Esophagus mucosa (tissue), 1 donor: ENCODE measurements at places on chromosomes 3 and 15.
A peak's percentile ranks its signal among the peaks of the same experiment; 100 is the strongest.

GRCh38 chr3:87101861-87102625 is 111.1 kb upstream of the VGLL3 start:
- no peak for ATAC-seq

DNA sequence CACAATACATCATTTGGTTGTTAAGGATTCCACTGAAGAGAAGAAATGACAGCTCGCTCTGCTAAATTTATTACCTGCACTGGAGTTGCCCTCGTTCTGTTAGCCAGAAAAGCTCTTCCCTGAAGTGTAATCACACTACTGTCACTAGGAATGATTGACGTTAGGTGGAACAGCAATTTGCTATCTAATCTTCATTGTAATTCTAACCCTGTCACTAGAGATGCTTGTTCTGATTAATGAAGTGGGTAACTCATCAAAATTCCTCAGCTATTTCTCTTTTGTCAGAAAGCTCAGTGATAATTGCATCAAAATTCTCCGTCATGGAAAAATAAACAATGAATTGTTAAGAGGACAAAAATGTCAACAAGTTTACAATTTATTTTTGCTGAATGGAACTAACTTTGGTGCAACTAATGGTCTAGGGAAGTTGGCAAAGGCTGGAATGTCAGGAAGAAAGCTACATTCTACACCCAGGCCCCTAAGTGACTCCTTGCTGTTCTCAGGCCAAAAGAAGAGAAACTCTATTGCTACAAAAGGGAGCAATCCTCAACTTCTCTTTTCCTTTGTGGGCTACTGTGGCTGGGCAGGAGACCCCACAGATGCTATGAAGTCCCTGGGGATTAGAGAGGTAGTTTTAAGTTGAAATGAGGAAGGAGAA is 34.1 kb downstream of the CCDC191 start:
- no peak for ATAC-seq

DNA sequence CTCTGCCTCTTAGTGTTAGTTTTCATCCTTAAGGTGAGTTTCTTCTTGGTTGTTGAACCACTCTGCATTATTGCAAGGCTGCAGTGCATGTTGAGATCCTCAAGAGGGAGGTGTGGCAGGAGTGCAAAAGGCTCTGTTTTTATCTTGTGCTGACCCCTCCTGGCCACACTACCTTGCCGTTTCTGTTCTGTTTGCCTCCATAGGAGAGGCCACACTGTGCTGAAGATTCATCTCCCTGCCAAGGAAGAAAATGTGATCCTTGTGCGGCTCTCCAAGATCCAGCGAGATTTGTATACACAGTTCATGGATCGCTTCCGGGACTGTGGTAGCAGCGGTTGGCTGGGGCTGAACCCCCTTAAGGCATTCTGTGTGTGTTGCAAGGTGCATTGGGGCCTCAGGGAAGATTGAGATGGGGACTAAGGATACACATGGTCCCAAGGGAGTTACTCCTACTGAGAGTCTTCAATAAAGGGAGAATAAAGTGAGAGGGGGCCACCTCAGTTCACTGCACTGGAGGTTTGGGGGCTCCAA is 33.0 kb upstream of the TEX264 start:
- ATAC-seq, result peak; percentile 91

GRCh38 chr15:27928386-27928785 is 170.7 kb downstream of the OCA2 start:
- ATAC-seq, result no peak

DNA sequence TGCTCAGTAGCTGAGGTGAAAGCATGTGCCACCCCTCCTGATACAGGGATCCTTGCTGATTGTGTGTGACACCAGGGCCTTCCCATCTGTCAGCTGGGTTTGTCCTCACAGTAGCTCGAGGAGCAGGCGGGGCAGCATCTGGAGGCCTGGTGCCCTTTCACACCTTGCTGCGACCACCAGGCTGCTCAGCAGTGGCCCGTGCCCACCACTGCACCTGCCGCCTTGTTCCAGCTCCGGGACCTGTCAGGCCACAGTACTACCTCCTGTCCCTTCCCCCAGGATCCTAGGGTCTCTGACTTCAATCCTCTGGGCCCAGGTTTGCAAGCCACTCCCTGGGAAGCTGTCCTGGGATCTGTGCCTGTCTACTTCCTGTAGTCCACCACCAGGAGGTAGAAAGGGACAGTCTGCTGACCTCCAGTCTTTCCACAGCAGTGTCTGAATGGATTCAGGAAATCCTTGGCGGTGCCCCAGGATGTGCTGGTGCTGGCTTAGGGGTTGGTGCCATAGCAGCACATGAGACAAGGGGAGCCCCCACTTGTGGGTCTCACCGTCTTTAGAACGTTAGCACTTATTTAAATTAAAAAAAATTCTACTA is 27.5 kb downstream of the APBA2 start:
- ATAC-seq, result no peak

GRCh38 chr3:59286791-59287531 is 237.1 kb upstream of the CFAP20DC start:
- ATAC-seq, result peak; percentile 77

DNA sequence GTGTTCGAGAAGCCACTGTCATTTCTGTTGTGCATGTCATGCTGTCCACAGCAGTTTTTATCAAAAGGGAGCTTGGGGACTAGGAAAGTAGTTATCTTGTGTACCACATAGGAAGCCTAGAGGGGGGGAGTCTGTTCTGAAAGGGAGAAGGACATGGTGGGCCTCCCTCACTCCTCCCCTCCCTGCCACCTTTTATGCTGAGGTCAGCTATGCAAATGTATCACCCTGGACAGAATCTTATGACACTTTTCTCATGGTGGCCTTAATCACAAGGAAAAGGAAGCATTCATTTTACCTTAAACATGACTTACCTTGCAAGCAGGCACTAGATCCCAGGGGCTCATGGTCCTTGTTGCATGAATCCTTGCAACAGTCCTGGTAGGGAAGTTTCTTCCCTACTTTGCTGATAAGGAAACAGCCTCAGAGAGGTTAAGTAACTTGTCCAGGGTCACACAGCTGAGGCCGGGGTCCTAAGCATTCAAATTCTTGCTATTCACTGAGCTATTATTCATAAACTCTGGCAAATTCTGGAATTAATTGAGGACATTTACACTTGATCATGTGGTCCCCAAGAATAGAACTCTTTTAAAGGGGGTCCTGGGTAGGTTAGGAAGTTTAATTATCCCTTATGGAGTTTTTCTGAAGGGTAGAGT is 81.1 kb upstream of the SLC6A1 start:
- ATAC-seq, result no peak

- peak; percentile 16 for ATAC-seq
These were observed 959 bp downstream of the ZNF592 start for GRCh38 chr15:84749111-84749991.

DNA sequence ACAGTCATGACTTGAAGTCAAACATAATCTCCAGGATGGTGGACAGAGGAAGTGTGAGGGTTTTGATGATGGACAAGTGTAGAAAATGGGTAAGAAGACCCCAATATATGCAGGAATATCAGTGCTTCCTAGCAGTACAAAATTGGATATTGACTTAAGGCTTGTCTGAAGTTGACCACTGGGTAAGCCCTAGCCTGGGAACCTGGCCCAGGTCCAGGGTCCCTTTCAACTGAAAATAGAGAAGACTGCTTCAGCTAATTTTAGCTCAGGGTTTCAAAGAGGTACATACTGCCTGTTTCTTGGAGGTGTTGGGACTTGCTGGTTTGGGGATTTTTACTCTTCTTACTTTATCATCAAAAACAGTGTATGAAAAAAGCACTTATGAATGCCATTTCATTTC is 4.7 kb downstream of the NR1D2 start:
- no peak for ATAC-seq

- no peak for ATAC-seq
These were observed 453.1 kb downstream of the GBE1 start for GRCh38 chr3:81308306-81308705.

DNA sequence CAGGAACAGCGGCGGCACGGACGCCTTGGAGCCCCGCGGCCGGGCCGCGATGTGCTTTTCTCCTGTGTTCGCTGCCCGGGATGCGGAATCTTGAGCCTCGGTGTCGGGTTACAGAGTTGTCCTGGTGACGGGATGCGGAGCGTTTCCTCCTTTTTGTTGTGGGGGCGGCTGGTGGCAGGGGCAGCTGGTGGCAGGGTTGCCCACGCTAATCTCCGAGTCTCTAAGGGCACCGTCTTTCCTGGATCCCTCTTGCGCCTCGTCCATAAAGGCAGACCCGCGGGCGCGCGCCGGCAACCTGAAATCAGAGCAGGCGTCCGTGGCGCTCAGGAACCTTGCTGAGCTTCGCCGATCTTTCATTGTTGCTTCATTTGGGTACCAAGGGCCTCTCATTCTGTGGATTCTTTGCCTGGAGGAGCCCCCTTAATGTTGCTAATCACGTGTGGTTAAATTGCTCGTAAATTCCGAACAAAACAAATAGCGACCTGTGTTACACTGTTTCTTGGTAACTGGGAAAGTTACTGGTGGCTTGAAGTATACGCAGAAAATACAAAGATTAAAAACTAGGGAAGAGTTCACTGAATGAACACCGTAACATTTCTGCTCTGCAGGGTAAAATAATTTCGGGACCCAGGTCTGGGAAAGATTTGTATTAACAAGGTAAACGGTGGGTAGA is 844 bp upstream of the PFN2 start:
- peak; percentile 45 for ATAC-seq

DNA sequence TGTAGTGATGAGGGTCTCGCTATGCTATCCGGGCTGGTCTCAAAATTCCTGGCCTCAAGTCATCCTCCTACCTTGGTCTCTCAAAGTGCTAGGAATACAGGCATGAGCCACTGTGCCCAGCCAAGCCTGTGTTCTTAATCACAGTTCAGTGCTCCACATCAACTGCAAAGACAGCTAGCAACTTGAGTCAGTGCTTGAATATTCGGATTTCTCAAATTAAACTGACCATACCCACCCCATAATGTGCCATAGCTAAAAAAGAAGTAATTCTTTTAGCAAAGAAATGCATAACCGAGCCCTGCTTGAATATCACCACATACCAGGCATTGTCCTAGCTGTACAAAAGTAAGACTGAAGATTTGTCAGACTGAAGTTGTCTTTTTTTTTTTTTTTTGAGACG is 89.2 kb downstream of the BTD start:
- no peak for ATAC-seq

DNA sequence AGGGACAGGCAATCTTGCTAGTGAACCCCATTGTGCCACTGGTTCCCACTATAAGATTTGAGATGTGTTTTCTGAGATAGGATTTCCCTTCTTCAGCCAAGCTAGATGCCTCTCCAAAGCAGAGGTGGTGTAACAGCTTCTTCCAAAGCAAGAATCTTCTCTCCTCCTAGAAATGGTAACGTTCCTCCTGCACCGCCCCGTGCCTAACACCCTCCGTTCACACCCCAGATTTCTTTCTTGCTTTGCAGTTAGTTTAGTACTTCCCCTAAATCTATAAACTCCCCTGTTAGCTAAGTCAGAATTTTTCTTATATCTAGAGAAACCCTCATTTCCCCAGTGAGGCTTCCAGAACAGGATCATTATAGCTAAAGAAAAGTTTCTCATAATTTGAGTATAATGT is 617.6 kb upstream of the MDFIC2 start:
- ATAC-seq, result no peak

GRCh38 chr3:180802837-180803236 is 109.6 kb upstream of the FXR1 start:
- no peak for ATAC-seq

DNA sequence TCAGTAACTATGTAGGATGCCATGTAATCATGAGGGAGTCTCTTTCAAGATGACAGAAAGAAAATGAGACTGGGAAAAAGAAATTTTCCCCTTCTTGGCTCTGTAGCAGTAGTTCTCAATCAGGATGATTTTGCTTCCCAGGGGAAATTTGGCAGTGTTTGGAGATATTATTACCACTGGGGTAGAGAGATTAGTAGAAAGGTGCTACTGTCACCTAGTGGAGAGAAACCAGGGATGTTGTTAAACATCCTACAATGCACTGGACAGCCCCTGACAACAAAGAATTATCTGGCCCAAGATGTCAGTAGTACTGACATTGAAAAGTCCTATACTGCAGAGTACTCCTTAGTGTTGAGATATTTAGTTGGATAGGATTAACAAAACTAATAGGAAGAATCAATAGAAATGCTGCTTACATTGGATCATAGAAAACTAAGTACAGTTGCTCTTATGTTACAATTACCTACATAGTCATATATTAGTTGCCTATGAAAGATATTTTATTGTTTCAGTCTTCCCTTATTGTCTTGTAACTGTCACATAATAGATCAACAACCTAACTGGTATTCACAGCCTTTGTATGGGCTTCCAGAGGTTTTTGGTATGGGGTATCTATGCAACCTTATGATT is 433.3 kb downstream of the RAP2B start:
- ATAC-seq, result peak; percentile 81

DNA sequence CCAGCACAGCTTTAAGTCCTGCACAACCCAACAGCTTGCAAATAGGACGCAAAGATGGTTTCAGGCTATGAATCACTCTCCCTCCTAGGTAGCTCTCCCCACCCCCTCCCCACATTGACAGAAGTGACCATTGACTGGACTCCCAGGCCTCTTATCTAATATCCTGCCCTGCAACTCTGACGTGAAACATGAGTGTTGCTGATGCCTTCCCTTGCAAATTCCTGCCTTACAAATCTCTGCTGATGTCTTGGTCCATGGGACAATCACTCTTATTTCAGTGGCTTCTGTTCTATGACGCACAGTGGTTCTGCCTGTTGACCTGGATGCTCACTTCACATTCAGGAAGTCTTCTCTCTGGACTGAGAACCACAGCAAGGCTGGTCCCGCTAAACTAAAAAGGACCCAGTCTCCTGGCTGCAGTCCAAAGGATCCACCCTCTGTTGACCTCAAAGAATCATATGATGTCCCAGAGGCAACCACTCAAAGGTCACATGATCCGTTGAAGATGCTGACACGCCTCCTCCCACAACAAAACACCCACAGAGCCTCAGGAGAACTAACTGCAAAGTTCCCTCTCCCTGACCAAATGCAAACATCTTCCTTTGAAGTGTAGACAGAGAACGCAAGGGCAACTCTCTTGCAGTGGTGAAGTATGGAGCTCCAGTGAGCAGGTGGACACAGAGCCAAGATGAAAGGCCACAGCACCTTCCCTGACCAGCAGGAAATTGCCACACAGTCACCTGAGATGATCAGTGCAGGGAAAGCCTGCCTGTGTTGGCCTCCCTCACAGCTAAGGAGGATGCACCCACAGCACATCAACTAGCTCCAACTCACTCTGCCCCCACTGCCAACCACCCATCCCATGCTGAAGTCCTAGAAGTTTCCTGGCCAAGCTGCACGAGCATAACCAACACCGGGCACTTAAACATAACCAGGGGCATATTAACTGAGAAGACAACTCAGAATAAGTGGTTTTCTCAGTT is 112.3 kb downstream of the ADAMTS17 start:
- ATAC-seq, result no peak

DNA sequence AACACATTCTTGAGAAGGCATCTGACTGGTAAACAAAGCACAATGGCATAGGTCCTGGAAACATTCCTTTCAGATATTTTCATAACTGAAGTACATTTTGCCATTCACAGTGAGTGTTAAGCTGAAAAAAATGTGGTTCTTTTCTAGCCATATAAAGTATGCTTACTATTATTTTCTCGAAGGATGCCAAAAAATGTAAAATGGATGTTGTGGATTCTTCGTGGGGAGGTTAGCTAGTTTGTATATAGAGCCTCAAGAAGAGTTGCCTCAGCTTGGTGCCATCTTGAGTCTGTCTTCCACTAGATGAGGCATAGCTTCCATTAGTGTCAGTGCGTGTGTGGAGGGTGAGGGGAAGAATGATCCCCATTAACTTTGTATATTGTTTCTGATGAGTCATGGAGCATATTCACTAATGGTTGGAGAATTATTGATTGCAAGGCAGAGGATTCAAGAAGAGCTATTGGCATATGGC is 4.1 kb downstream of the MBNL1 start:
- ATAC-seq, result no peak
